ENCODE measurements at places on chromosomes 1 and 21.

DNA sequence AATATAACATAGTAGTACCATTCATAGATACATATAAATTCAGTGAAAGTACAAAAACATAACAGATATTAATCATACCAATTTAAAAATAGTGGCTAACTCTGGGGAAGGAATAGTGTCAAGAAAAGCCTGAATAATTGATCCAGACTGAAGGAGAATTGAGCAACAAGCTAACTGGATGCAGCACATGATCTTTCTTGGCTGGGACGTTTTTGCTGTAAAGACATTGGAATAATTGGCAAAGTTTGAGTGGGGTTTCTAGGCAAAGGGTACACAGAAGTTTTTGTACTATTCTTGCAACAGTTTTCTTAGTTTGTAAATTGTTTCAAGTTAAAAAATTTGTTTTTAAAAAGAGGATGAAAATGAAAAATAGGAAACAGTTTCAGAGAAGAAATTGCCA is 2.6 kb upstream of the SH3GLB1 start:
- DNase-seq, result no peak

DNA sequence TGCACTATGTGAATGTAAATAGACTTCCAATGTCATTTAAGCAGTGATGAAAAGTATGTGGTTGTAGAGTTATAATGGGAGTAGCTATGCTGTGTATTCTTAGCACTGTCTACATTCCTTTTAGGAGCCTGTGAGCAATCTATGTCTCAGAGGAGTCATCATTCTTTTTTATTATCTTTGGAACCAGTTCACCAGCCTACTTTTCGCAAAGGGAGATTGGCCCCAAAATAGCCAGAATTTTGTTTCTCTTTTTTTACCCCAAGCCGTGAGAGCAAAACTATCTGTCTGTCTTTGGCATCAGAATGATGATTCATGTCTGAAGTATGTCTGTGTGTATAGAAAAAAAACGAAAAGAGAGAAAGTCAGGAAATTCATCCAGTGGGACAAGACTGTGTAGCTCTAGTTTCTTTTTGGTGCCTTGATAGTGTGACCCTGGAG is 44.2 kb downstream of the OSBPL9 start:
- DNase-seq, result no peak

DNA sequence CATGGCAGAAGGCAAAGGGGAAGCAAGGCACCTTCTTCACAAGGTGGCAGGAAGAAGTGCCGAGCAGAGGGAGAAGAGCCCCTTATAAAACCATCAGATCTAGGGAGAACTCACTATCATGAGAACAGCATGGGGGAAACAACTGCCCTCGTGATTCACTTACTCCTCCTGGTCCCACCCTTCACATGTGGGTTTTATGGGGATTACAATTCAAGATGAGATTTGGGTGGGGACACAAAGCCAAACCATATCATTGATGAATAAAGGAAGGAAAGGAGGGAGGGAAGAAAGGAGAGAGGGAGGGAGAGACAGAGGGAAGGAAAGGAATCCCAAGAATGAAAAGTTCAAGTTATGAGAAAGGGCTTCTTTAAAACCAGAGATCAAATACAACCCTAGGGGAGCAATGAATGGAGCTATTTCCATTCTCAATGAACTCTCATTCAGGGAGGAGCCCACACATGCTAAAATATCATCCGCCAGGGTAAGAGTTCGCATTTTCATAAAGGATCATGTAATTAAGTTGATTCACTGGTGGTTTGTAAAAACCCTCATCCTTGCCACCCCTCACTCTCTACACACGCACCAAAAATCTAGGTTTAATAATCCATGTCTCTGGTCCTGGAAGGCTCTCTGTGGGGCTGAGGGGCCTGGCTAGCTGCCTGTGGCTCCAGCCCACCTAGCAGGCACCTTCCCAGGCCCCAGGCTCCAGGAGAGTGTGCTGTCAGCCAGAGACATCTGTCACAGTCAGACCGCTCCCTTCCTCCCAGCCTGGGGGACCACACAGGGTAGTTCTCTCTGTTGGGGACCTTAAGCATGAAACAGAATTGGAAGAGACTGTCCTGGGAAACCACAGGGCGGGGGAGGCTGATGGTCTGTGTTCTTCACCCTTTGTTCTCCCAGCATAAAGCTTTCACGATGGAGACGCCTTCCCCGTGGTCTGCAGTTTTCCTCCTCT is 94.0 kb downstream of the CCDC185 start:
- no peak for DNase-seq

- no peak for DNase-seq
Measured at GRCh38 chr21:16145052-16145451, 415.3 kb downstream of the USP25 start.

GRCh38 chr1:100348549-100349144 is 3.7 kb upstream of the CDC14A start:
- no peak for DNase-seq

DNA sequence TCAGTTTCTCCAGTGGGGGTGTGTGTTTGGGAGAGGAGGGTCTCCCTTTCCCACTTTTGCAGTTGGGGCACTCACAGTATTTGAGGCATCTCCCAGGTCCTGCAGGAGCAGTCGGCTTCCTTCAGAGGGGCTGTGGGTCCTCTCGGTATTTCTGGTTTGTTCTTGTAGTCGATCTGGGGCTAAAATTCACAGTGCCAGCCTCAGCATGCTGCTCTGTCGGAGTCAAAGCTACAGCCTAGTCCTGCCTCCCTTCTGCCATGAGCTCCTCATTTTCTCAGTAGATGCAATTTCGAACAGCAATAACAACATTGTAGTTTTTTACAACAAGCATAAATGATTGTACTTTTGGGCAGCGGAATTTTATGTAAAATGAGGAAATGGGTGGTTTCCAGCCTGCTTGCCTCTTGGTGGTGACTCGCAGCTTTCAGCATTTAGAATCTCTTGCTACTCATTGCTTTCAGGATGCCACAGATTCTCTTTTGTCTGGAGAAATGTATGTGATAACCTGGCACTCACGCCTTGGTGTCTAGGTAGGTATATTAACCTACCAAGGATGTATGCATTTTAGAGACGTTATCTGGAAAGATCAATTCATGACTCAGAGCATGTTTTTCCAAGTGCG is 82.4 kb upstream of the C21orf91 start:
- no peak for DNase-seq

- DNase-seq, result peak; percentile 6
Measured at GRCh38 chr1:182786223-182786994, 3.2 kb upstream of the NPL start.

DNA sequence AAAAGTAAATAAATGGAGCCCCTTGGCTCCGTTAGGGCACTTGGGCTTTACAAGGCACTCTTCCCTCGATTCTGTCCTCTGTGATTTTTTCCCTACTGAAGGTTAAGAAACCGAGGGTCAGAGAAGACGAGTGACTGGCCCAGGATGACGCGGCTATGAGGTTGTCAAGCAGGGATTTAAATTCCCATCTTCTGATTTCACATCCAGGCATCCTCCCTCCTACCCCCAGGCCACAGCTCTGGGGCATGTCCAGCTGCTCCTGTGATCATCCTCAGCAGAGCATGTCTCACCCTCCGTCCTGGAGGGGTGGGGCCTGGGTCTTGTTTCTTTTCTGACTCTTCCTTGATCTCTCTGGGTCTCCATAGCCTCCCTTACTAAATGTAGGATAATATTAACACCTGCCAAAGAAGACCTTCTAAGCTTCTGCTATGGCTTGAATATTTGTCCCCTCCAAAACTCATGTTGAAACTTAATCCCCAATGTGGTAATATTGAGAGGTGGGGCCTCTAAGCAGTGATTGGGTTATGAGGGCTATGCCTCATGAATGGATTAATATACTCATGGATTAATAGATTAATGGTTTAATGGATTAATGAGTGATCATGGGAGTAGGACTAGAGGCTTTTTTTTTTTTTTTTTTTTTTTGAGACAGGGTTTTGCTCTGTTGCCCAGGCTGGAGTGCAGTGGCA is 4.6 kb downstream of the CRYBG2 start:
- no peak for DNase-seq

All from T-helper 1 cell (primary cell).